ENCODE measurements at places on chromosomes 2 and 18.

- DNase-seq = no peak
These were observed 5.5 kb upstream of the SFT2D3 start for GRCh38 chr2:127695491-127696472.

- no peak for DNase-seq
These were observed 260.0 kb downstream of the ATAD2B start for GRCh38 chr2:23666980-23667357.

- peak; percentile 31 for DNase-seq
These were observed 673 bp upstream of the SMCHD1 start for GRCh38 chr18:2654928-2655177.

DNA sequence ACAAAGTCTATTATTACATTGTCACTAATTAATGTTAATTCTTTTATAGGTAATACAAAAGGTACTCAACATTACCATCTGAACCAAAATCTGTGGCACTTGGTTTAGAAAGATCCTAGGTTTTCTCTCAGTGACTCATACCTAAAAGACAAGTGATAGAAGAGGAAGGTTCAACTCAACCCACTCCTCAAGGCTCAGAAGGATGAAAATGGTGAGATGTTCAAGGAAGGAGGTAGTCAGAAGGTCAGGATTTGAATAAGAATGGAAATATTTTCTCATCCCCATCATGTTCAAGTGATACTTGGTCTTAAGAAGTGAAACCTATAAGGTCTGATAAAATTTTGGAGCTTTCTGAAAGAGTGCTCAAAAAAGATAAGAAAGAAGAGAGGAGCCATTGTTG is 86.4 kb upstream of the FBXO11 start:
- DNase-seq = no peak

DNA sequence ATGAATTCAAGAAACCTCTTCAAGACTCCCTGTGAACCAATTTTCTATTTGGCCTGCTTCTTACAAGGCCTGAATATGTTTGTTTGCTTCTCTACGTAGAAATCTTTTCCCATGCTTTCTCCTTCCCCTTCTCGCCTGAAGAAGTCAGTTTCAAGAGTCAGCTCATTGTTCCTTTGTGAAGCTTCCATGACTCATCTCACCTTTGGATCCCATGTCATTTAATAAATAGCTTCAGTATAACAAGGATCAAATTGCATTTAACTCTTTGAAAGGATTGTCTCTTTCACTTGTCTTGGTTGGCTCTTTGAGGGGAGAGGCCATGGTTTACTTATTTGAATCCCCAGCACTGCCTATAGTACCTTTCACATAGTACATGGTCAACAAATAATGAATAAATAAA is 28.4 kb downstream of the CPS1 start:
- DNase-seq = no peak

GRCh38 chr2:96500385-96501066 is 4.6 kb downstream of the NEURL3 start:
- no peak for DNase-seq

DNA sequence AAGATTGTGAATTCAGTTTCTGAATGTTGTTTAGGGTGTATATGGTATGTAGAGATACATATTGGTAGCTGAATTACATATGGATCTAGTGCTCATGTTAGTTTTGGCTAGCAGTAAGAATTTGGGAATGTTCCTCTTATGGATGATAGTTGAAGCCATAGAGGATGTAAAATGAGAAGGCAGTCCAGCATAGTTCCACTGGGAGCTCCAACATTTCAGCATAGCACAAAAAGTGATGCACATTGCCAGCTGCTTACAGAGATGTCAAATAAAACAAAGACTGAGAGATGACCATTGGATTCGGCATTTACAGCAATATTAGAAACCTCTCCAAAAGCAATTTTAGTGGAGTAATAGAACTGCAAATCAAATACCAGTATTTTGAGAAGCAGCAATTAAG is 77.4 kb downstream of the EML4 start:
- no peak for DNase-seq

GRCh38 chr2:671072-671471 is 6.1 kb downstream of the TMEM18 start:
- no peak for DNase-seq

DNA sequence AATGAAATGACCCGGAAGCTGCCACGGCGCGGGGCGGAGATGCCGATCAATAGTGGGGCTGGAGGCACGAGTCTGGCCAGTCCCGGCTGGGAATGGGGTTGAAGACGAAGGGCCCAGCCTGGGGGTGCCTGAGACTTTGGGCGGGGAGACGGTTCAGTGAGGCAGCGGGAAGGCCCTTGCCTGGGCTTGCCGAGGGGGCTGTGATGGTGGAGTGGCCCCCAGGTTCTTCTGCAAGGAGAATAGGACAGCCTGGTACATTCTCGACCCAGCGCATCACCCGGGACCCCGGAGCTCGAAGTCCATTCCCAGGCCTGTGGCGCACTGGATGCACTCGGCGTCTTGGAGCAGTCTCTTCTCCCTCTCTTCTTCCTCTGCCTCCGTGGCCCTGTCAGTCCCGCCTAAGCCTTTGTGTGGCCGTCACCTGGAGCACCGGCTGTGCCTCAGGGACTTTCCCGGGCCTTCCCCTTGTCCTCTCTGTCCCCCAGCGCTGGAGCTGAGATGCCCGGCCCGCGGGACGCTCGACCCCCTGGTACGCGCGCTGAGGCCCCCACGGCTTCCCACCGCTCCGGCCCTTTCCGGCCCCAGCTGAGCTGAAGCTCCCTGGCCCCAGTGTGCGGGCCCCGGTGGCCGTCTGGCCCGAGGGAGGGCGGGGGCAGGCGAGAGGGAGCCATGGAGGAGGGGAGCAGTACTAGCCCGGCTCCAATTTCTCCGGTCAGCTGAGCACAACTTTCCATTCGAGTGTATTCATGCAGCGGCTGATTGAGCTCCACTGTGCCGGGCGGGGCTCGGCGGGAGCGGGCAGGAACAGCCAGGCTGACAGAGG is 8.0 kb downstream of the SIX3 start:
- no peak for DNase-seq

- no peak for DNase-seq
These were observed 34.6 kb downstream of the PREPL start for GRCh38 chr2:44326548-44327264.

GRCh38 chr2:72117718-72118117 is 29.9 kb downstream of the CYP26B1 start:
- no peak for DNase-seq

- DNase-seq = no peak
These were observed 2.1 kb upstream of the TRIB2 start for GRCh38 chr2:12714391-12715221.

GRCh38 chr2:224870341-224870740 is 154.2 kb upstream of the CCDC195 start:
- DNase-seq = no peak

Measured in GM12892 (cell line).